ENCODE measurements at places on chromosomes 1 and 21. TPM values are rescaled to one million over a fixed set of nuclear protein-coding genes. Genes with fewer than 3 reads are reported as not detected.

DNA sequence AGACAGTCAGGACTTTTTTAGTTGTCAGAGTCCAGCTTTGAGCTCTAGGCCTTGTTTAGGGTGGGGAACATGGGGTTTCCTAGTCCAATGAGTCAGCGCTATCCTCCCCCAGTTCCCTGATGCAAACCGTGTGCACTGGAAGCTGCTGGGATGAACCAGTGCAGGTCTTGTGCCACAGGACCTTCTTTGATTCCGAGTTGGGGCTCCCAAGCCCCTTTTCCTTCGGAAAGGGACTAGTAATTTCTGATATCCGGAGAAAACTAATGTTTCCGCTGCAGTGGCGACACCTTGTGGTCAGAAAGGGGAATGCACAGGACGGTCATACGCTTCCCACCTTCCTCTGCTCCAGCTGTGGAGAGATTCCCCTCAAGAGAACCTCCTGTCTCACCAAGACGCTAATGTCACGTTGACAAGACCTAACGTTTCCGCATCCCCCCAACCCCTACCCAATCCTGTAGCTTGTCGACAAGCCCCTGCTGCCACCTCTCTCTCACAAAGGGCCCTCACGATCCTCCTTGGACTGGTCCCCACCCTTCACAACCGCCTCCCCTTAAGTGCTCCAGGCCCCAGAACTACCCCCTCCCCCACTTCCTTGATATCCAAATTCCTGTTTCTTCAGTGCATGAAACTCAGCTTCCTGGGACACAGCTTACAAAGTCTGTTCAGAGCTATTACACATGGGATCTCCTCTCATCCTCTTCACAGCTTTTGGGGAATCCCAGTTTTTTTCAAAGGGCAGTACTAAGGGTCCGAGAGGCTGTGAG lies 30.9 kb downstream of the GPA33 start:
- DNase-seq: no peak

The EXO1 gene
- 0.48 TPM for total RNA-seq

DNA sequence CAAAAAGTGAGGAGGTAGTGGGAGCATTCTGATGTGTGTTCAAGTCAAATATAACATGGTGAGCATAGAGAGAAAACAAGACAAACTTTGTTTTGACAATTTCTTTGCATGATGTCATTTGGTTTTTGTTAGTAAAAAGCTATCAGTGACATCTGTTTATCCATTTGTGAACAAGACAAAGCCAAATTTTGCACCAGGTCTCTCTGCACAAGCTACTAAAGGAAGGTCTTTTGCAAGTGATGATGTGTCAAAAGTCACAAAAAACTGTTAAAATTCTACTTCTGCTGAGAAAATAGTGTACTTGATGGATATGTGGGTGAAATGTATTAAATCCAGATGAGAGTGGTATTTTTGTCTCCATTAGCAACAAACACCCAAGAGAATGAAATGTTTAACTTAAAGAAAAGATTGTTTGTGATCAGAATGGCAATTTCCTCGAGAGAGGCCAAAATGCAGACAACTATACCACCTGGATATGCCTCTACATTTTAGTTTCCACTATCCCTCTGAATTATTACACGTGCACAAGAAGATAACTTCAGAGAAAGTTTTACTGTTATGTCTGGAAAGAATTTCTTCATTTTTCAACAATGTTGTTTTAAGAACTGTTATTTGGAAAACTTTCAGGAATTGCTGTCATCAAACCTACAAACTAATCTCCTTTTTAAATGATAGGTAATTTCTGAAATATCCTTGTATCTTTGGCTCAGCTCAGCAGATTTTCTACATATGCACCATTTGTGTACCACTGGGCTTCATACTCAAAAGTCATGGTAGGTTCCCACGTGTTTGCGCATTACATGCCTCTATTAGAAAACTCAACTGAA lies 807.4 kb upstream of the ADGRL2 start:
- no peak for DNase-seq

- no peak for DNase-seq
Observed at GRCh38 chr1:226967665-226968064, 27.6 kb downstream of the COQ8A start.

The F13B gene
- total RNA-seq: not detected

The GNAT2 gene
- not detected for total RNA-seq

DNA sequence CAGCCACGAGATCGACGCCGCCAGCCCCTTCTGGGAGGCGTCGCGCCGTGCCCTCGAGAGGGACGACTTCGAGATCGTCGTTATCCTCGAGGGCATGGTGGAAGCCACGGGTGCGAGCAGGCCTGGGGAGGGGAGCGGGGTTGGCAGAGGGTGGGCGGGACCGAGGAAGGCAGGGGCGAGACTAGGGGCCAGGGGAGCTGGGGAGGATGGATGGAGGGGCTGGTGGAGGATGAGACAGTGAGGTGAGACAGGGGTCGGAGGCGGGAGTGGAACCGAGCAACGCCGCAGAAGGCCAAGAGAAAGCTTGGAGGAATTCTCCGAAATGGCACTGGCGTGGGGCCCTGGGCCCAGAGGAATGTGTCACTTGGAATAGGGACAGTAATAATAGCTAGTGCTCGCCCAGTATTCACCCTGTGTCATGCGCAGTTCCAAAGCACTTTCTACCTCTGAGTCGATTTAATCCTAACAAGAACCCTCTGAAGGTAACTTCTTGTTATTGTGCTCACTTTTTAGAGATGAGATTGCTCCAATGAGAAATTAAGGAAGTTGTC lies 3.5 kb downstream of the KCNJ9 start:
- DNase-seq: no peak

GRCh38 chr1:100449477-100449876 lies 88.5 kb upstream of the GPR88 start:
- DNase-seq: no peak

The LRRC71 gene
- 0.32 TPM for total RNA-seq

DNA sequence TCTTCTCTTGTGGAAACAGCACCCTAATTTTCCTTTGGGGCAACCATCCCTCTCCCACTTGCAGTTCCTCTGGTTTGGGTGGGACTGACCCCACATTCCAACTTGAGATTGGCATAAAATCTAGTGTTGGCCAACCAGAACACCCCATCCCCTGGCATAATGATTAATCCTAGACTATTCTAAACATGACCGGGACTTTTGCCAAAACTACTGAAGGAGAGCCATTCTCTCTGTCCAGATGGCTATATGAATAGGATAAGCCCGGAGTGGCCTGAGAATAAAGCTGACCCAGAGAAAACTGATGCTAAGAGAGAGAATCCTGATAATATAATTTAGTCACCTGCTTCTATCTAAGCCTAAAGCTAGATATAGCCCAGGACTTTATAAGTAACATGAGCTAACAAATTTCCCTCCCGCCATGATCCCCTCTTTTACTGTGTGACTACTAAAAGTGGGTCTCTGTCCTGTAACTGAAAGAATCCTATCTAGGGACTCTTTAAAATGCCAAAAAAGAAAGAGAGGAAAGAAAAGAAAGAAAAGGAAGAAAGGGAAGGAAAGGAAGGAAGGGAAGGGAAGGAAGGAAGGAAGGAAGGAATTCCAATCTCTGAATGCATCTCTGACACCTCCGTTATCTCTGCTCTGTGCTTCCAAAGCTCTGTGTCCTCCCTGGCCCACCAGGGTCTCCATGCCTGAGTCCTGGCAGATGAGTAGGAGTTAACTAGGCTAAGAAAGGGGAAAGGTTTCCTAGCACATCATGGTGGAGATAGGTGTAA lies 28.0 kb upstream of the NRDC start:
- DNase-seq: no peak

DNA sequence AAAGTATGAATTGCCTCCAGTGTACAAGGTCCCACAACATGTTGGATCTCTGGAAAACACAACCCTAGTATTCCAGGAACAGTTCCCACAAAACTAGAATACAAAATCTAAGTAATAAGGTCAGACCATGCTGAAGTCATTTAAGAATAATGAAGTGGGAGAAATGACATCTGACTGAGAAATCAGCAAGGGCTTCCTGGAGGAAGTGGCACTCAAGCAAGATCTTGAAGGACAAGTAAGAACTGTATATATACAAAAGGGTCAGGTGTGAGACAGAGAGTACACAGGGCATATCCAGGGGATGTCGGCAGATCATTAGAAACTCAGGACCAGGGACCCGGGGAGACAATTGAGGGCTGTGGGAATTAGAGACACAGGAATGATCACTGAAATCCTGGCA lies 18.7 kb downstream of the MIS18A start:
- DNase-seq: no peak

- no peak for DNase-seq
Observed at GRCh38 chr1:84386716-84387479, 11.4 kb upstream of the DNASE2B start.

DNA sequence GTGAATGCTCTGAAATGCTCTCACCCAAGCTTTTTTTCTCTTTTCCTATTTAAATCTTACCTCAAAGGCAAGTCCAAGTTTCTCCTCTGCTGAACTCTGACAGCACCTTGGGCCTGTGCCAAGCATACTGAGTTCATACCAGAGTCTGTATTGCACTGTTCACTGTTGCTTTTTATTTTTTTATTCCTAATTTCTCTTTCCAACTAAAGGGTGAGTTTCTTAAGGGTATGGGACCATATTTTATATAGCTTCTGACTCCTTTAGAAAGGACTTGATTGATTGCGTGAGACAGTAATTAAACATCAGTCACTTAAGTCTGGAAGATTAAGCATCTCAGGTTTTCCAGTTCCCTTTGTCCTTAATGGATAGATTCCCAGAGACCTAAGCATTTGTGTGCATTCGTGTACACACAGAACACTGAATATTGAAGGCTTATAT lies 69.9 kb downstream of the CACHD1 start:
- DNase-seq: no peak

- DNase-seq: no peak
Observed at GRCh38 chr1:55192093-55192492, 23.1 kb downstream of the USP24 start.

DNA sequence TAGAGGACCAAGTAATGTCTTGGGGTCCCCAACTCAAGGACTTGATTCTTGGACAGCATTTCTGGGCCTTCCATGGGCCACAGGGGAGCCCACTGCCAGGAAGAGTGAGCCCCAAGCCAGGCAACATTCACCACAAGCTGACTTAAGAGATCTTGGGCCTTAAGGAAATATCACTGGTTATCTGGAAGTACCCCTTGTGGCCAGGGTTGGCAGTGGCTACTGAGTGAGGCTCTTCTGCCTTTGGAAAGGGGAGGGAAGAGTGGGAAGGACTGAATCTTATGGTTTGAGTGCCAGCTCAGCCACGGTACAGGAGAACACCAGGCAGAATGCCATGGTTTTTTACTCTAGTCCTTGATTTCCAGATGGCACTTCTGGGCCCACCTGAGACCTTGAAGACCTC lies 228.9 kb upstream of the RGS18 start:
- no peak for DNase-seq

DNA sequence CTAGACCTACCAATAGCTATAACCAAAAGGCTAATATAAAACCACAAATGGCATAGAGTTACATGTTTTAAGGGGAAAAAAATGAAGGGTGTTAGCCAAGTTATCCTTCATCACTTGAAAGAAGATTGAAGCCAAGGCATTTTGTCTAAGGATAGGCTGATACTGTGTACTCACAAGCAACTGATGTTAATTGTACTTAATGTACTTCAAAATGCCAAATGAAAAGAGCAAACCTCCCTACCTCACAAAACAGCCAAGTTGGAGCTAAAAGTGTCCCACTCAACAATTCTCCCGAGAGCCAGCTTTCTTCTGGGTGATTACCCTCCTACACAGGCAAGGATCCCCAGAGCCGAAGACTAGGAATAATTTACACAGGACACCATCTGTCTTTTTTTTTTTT lies 4.4 kb upstream of the IGSF3 start:
- DNase-seq: no peak
